ENCODE measurements at places on chromosomes 6 and 20.

DNA sequence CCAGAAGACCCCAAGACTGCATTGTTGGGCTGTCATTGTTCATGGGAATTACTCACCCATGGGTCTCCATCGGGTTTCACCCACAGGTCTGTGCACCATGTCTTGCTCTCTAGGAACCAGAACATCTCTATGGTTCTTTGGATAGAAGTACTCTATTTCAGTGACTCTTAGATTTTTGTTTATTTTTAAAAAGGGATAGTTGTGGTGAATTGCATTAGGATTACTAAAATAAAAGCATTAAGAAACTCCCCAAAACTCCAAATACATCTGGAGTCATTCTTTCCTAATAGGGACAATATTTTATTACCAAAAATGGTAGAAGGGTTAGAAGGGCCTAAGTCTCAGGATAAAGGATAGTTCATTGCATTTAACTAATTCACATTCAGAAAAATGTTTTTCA lies 166.9 kb upstream of the TNFAIP3 start:
- H3K4me1 ChIP-seq: peaks cover 32% of the 10 kb centered on the region
- H3K27me3 ChIP-seq: no peaks in the 10 kb centered on the region
- ATAC-seq: no peak
- peak overlapping the region; percentile 85 for H3K27ac ChIP-seq

- no peaks in the 10 kb centered on the region for H3K4me1 ChIP-seq
- H3K27ac ChIP-seq: no peak overlapping the region
- H3K4me3 ChIP-seq: no peak overlapping the region
- no peak for ATAC-seq
- H3K27me3 ChIP-seq: no peaks in the 10 kb centered on the region
Measured at GRCh38 chr6:126026001-126026400, 39.7 kb downstream of the TRMT11 start.

DNA sequence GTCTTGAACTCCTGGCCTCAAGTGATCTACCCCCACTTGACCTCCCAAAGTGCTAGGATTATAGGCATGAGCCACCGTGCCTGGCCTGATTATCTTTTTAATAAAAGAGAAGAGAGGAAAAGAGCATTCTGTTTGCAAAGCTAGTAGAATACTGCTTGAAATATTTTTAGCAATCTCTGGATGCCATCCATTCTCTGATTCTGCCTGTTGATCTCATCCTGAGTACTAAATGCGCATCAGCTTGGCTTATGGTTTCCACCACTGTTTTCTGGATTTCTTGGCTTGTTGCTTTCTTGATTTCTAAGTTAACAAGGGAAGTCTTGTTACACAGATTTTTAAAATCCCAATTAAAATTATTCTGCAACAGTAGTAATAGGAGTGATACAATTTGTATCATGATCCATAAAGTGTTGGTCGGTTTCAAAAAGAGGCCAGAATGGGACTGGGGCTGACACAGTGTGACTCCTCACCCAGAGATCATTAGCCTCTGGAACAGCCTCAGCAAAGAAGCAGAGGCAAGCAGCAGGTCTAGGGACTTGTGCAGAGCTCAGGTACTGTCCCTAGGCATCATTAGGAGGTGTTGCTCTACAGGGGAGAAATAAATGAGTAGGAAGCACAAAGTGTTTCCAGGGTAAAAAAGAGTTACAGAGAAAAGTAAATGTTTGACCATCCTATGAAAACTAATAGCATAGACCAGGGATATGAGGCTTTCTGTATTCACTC lies 17.8 kb upstream of the SLC16A10 start:
- H3K4me1 ChIP-seq: no peaks in the 10 kb centered on the region
- no peak overlapping the region for H3K4me3 ChIP-seq
- peaks cover 12% of the 10 kb centered on the region for H3K27me3 ChIP-seq
- no peaks in the 10 kb centered on the region for H3K36me3 ChIP-seq
- no peak overlapping the region for H3K27ac ChIP-seq

- no peak for ATAC-seq
- H3K4me3 ChIP-seq: no peak overlapping the region
- H3K4me1 ChIP-seq: peaks cover 7% of the 10 kb centered on the region
Measured at GRCh38 chr6:537114-537513, 119.8 kb downstream of the HUS1B start.

- H3K36me3 ChIP-seq: no peaks in the 10 kb centered on the region
- no peak for ATAC-seq
- H3K27ac ChIP-seq: no peak overlapping the region
- no peaks in the 10 kb centered on the region for H3K4me1 ChIP-seq
Measured at GRCh38 chr20:44717986-44718385, 2.8 kb downstream of the CCN5 start.

DNA sequence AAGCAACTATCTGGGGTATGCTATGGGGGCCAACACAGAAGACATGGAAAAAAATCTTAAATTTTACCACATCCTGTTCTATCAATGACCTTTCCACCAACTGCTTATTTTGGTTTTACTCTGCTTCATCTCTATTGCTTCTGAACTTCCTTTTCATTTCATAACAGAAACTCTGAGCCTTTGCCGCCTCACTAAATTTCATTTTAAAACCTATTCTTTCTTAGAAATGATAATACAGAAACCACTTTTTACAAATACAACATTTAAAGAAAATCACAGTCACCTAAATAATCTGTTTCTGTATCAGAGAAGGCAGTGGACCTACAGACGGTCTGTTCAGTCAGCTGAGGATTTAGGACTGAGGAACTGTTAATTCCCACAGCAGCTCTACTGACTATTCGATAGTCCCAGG lies 117.5 kb downstream of the KCNQ5 start:
- H3K27me3 ChIP-seq: peaks cover 4% of the 10 kb centered on the region
- H3K27ac ChIP-seq: no peak overlapping the region
- H3K4me3 ChIP-seq: no peak overlapping the region

- ATAC-seq: peak; percentile 56
- H3K36me3 ChIP-seq: no peaks in the 10 kb centered on the region
- H3K4me1 ChIP-seq: peaks cover 17% of the 10 kb centered on the region
- H3K4me3 ChIP-seq: peak overlapping the region; percentile 20
- H3K27ac ChIP-seq: no peak overlapping the region
Measured at GRCh38 chr6:89372506-89372901, 20.0 kb upstream of the UBE2J1 start.
